Fibroblast of lung (primary cell): ENCODE measurements at places on chromosomes 2 and 18. TPM values are rescaled to one million over a fixed set of nuclear protein-coding genes. Genes with fewer than 3 reads are reported as not detected.

Gene SPIRE1
- 28.8 and 31.0 TPM in 2 replicates for total RNA-seq

Gene GKN1
- total RNA-seq, result not detected in 2 replicates

Gene DHRS9
- total RNA-seq, result not detected in 2 replicates

Gene ACMSD
- not detected in 2 replicates for total RNA-seq

Gene CYP27A1
- total RNA-seq, result 40.6 and 53.8 TPM in 2 replicates

Gene EMILIN2
- total RNA-seq, result 11.1 and 18.0 TPM in 2 replicates

Gene M1AP
- total RNA-seq, result not detected in 2 replicates

Gene GALNT14
- under 0.01 and 0.83 TPM in 2 replicates for total RNA-seq

Gene LOXHD1
- not detected in 2 replicates for total RNA-seq

Gene SCYGR4
- not detected in 2 replicates for total RNA-seq

Gene DSG1
- total RNA-seq, result not detected in 2 replicates

Gene XDH
- under 0.01 and 0.50 TPM in 2 replicates for total RNA-seq

Gene PMAIP1
- total RNA-seq, result 29.8 and 34.7 TPM in 2 replicates

Gene SKA1
- 1.0 and 4.6 TPM in 2 replicates for total RNA-seq

Gene ZNF407
- total RNA-seq, result 12.6 and 13.9 TPM in 2 replicates

Gene AGXT
- total RNA-seq, result not detected in 2 replicates

Gene WDR75
- total RNA-seq, result 46.0 and 54.0 TPM in 2 replicates

Gene PGAP1
- 8.2 and 12.1 TPM in 2 replicates for total RNA-seq

Gene COPS8
- total RNA-seq, result 79.6 and 82.1 TPM in 2 replicates

Gene MFF
- total RNA-seq, result 77.9 and 93.0 TPM in 2 replicates

Gene DLGAP1
- total RNA-seq, result 0.17 and 0.51 TPM in 2 replicates

Gene IL1RL1
- total RNA-seq, result 0.50 and 4.6 TPM in 2 replicates

Gene IL18R1
- 0.50 and 5.4 TPM in 2 replicates for total RNA-seq

Gene RBKS
- 1.3 and 2.6 TPM in 2 replicates for total RNA-seq

Gene HAAO
- 2.8 and 4.1 TPM in 2 replicates for total RNA-seq

Gene MYO3B
- total RNA-seq, result 0.26 and 0.50 TPM in 2 replicates

Gene ITGA4
- total RNA-seq, result 18.0 and 57.5 TPM in 2 replicates

Gene TGFBRAP1
- total RNA-seq, result 14.1 and 14.9 TPM in 2 replicates

Gene SDC1
- 17.5 and 56.8 TPM in 2 replicates for total RNA-seq

Gene ZSWIM2
- under 0.01 TPM in 1 of 2 replicates, not detected in the other for total RNA-seq

Gene EFR3B
- 0.50 and 0.51 TPM in 2 replicates for total RNA-seq

Gene SP5
- under 0.01 TPM in 1 of 2 replicates, not detected in the other for total RNA-seq

Gene TXNDC2
- not detected in 2 replicates for total RNA-seq

Gene CFAP65
- not detected in 2 replicates for total RNA-seq

Gene CXCR4
- total RNA-seq, result under 0.01 TPM in 1 of 2 replicates, not detected in the other

Gene APOB
- under 0.01 TPM in 2 replicates for total RNA-seq

Gene CYBRD1
- 227 and 334 TPM in 2 replicates for total RNA-seq

Gene PLCL1
- total RNA-seq, result 0.83 and 1.3 TPM in 2 replicates

Gene SERPINB4
- not detected in 2 replicates for total RNA-seq

Gene FAM228A
- total RNA-seq, result 0.51 and 0.99 TPM in 2 replicates

Gene NCKAP5
- total RNA-seq, result 1.0 and 2.6 TPM in 2 replicates

Gene NT5DC4
- total RNA-seq, result not detected in 2 replicates

Gene MGAT5
- 75.0 and 301 TPM in 2 replicates for total RNA-seq

Gene INHBB
- total RNA-seq, result under 0.01 TPM in 1 of 2 replicates, not detected in the other

Gene TFCP2L1
- not detected in 2 replicates for total RNA-seq

Gene KLHL14
- total RNA-seq, result not detected in 2 replicates

Gene GPR45
- total RNA-seq, result not detected in 2 replicates
